Urothelium cell line (cell line): ENCODE measurements at places on chromosomes 7 and 10.

GRCh38 chr7:56007167-56007652, 42.8 kb downstream of the NIPSNAP2 start:
- DNase-seq: no peak

- no peak for DNase-seq
Observed at GRCh38 chr10:131242007-131242406, 69.5 kb downstream of the TCERG1L start.

GRCh38 chr7:95342642-95343307, 18.4 kb upstream of the PON1 start:
- no peak for DNase-seq

- DNase-seq: no peak
Observed at GRCh38 chr7:28708033-28708951, 249.8 kb downstream of the TRIL start.

GRCh38 chr7:155721056-155721455, 76.6 kb downstream of the RBM33 start:
- no peak for DNase-seq

- DNase-seq: peak; percentile 68
Observed at GRCh38 chr10:132446661-132447445, 49.9 kb downstream of the PWWP2B start.

GRCh38 chr10:62166331-62167131, 102.1 kb downstream of the RTKN2 start:
- no peak for DNase-seq

DNA sequence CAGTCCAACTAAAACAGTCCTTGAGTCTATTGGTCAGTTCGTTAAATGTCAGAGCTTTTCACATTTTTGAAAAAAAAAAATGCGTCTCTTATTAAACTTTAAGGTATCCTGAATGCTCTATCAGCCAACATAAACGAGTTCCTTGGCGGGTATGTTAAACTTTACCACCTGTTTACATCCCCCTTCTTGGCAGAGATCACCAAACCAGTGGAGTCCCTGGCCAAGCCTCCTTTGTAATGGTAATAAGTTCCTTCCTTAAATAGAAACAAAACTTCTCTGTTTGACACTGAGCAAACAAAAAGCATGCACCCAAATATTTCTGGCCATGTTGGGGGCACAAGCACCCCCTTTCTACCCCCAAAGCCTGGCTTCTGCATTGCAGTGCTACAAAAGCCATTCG, 3.2 kb downstream of the TRIL start:
- no peak for DNase-seq

GRCh38 chr10:81730891-81731290, 144.1 kb upstream of the NRG3 start:
- DNase-seq: no peak

- DNase-seq: no peak
Observed at GRCh38 chr7:94422827-94423460, 28.2 kb downstream of the COL1A2 start.

DNA sequence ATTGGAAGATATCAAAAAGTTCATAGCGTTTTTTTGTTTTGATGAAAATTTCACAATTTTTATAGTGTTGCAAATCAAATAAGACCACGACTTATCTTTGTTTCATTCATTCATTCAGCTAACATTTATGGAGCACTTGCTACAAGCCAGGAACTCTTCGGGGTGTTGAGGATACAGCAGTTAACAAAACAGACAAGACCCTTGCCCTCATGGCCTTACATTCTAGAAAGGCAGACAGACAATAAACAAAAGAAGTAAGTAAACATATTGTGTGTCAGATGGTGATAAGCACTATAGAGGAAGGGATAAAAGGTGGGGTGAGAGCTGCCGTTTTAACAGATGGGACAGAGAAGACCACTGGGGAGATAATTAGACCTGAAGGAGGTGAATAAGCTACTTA, 41.6 kb upstream of the GSAP start:
- DNase-seq: no peak

DNA sequence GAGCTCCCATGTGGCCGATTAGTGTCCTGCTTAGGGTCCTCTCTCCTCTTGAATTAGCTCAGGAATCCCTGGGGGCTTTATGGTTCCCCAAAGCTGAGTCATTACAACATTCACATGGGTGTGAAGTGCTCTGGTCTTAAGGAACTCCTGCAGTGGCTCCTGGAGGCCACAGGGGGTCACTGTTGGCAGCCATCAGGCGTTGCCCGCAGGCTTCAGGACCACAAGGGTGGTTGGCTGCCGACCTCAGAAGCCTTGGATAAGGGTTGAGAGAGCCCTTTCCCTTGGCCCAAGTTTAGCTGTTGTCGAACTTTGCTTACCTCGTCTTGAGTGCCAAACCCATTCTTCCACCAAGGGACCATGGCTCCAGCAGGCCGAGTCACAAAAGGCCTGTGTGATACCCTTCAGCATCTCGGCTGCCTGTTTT, 61.7 kb downstream of the SH2D4B start:
- DNase-seq: peak; percentile 71

GRCh38 chr7:26393818-26394217, 102.2 kb downstream of the SNX10 start:
- DNase-seq: no peak

DNA sequence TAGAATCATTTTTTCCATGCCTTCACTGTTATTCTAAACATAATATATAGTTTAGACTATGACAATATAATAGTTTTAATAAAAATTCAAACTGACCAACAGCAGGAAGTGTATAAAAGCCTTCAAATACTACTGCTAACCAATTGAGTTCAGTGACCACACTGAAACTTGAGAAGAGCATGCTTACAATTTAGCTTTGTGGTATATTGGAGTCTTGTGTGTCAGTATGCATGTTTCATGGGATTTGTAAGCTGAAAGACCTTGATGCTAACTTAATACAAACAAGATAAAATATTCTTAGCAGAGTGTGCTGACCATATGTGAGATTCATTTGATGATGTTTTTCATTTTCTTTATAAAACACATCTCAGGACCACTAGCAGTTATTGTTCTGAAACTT, 395.5 kb downstream of the SUGCT start:
- DNase-seq: no peak
